ENCODE measurements at places on chromosomes 5 and 9.

GRCh38 chr9:89621676-89622075 is 16.9 kb downstream of the GADD45G start:
- no peak for DNase-seq

- DNase-seq: no peak
Observed at GRCh38 chr9:74748966-74749365, 138.8 kb downstream of the TRPM6 start.

- no peak for DNase-seq
Observed at GRCh38 chr5:63962279-63962678, at the start of gene HTR1A. Gene HTR1A (minus strand): TSS chr5:63962445. CDS start chr5:63961719, 726 bp downstream.

DNA sequence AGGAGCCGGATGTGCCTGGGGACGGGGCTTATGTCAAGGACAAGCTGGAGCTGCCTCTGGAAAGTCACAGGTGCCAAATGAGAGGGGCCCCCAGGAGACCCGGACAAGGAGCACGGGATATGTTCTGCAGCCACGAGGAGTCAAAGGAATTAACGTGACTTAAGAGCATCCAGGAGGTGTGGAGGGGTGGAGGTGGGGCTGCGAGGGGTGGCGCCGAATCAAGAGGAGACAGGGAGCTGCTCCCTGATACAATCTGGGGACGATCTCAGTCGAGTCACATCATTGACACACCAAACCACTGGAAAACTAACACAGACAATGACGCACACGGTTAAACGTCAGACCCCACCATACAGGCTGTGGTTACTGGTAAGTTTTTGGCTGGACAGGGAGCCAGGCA is 10.4 kb downstream of the CCDC127 start:
- DNase-seq: no peak

- DNase-seq: no peak
Observed at GRCh38 chr5:91007780-91008402, 375.2 kb downstream of the ARRDC3 start.

GRCh38 chr5:154076240-154076922 is 37.6 kb downstream of the MFAP3 start:
- no peak for DNase-seq

DNA sequence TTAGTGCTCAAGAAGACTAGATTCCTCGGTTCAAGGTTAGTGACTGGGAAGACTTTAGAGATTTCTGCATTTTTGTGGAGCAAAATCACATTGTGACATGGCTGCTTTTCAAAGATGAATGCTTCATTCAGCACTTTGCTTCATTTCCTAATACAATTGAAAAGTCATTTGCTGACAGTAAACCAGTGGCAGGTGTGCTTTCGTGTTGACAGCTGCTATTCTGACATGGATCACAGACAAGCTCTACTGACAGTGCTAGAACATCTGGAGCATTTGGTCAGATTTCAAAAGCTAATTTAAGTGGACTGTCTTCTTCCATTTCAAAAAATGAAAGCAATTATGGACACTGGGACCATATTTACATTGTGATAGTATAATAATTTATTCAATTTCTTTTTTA is 1060.1 kb downstream of the PTPRD start:
- DNase-seq: no peak

DNA sequence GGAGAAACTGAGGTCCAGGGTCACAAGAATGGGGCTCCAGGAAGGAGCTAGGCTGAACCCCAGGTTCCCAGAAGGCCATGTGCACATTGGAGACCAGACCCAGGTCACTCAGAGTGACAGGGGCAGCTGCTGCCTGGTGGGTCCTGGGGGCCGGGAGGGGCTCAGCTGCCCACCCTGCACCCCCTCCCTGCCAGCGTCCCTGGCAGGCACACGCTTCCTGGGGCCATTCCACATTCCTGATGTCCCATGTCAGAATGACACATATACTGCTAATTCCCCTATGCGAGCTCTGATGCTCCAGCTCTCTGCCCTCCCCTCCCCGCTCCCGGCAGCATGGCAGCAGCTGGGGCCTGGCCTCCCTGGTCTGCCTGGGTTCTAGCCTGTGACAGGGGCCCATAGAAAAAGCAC is 14.0 kb downstream of the FGFR4 start:
- no peak for DNase-seq

DNA sequence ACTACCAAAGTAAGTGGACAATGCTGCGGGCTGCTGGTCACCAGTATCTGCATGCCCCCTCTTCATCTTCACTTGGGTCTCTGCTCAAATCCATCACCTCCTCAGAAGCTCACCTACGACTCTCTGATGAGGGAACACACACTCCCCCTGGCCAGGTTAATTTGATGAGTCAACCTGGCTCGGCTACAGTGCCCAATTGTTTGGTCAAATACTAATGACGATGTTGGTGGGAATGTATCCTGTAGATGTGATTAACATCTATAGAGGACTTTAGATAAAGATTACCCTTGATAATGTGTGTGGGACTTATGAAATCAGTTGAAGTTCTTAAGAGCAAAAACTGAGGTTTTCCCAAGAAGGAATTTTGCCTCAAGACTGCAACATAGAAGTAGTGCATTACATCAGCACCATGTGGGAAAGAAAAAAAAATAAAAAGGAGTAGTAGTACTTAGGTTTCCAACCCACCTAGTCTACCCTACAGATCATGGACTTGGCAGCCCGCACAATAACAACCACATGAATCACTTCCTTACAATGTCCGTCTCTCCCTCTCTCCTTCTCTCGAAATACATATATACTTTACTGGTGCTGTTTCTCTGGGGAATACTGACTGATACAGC is 467.3 kb downstream of the DNAH5 start:
- DNase-seq: no peak

DNA sequence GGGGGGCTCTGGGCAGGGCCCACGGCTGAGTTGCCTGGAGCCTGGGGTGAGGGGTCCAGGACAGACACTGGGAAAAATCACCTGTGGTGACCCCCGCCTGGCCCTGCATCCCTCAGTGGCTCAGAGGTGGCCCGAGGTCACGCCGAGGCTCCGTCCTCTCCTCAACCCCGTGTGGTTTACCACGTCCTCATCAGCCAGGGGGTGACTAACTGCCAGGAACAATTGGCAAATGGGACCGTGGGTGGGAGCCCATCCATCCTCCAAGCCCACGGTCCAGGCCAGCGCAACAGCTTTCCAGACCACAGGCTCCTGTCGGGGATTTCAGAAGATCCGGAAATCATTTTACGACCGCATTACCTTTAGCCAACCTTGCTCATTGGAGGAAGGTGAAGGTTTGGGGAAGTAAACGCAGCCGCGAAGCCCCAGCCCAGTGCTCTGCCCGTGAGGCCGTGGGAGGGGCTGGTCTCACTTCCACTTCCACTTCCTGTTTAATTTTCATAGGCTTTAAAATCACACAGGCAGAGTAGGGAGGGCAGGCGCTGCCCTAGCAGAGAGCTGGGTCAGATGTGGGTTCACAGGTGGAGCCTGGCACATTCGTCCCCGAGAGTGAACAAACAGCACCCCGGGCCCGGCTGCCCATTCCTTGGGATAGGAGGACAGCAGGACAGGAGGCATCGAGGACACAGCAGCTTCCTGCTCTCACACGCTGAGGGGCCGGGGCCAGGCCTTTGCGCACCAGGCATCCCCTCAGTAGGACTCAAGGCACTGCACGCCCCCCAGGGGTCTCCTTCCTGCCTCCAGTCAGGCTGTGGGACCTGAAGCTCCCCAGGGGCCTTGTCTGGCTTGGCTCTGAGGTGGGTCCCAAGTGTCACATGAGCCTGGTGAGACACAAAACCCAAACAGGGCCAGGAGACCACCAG is 19.8 kb upstream of the SLC9A3 start:
- DNase-seq: no peak

- DNase-seq: peak; percentile 77
Observed at GRCh38 chr5:142826741-142827492, 56.7 kb downstream of the ARHGAP26 start.

DNA sequence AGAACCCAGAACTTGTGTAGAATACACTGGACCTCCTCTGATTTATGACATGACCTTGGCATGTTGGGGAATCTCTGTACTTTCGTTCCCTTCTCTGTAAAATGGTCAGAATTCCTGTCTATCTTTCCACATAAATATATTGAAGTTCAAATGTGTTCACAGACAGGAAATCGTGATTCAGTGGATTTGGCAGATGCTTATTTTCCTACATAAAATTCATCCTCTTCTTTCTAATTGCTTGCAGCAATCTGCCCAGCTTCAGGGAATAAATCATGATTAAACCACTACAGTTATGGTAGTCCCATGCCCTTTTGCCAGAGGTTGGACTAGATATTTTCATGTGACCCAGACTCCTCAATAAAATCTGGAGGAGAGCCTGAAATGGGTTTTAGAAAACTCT is 52.1 kb upstream of the ARL15 start:
- peak; percentile 50 for DNase-seq

GRCh38 chr9:87249029-87249428 is 248.6 kb upstream of the DAPK1 start:
- no peak for DNase-seq

DNA sequence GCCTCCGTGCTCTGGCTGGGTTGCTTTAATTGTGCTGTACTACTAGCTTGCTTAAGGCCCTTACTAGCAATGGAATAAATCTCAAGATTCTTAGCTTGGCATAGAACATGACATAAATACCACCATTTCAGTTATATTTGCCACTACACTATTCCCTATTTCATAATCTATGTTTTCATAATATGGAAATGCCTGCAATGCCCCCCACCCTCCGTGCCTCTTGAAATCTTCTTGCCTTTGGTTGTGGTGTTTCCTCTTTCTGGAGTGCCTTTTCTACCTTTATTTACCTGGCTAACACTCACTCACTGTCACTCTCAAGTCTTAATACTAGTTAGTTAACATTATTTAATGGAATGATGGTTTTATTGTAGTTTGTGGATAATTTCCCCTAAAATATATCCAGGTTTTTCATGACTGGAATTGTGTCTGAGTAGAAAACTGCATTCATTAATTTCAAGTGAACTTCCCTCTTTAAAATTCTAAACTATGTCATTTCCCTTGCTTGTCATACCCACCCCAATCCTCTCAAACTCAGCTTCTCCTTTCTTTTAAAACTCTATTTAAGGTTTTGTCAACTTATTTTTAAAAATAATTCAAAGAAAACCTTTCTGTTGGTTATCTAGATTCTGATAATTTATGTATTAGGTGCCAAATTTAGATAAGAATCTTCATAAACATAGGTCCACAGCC is 521.7 kb upstream of the DAB2 start:
- DNase-seq: no peak

DNA sequence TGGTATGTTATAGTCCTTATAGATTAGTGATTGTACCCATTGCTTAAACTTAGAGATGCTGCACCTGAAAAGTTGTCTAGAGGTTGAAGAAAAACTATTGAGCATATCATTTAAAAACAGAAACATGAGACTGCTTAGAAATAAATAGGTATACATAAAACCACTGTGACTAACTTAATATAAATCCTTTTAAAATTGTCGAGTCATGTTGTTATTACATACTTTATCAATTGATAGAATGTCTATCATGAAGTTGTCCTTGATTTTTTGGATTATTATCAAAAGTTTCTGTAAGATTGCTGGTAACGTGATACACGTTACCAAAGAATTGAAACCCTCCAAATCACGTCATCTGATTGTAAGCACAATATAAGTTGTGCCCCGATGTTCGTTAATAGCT is 35.3 kb upstream of the VCAN start:
- DNase-seq: no peak

- DNase-seq: no peak
Observed at GRCh38 chr5:150506571-150507473, 1.1 kb upstream of the NDST1 start.

DNA sequence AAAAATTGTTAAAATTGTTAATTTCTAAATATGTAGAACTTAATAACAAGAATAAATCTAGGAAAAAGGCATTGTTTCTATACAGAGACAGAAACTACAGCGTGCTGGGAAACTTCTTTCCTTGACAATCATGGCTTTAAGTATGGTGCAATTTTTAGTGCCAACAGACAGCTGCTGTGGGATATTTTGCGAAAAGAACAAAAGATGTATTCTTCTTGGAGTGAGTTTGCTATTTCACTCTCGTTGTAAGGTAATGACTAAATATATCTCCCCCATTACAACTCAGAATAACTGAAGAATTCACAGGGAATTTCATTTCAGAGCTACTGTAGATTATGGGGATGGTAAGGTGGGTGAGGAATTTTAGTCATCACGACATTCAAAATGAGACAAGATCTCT is 2055.0 kb upstream of the ACO1 start:
- DNase-seq: no peak

DNA sequence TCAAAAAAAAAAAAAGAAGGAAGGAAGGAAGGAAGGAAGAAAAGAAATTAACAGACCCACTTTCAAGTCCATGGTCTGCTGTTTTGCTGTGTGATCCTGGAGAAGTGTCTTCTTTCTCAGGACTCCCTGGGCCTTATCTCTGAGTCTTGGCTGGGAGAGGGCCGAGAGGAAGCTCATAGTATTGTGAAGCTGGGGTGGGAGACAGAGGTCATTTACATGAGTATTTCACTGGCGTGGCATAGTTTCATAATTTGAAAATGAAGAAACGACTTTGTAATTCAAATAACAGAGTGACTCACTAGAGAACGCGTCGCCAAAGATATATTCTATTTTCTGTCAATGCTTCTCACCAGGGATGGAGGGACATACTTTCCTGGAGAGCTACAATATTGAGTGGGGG is 2.4 kb upstream of the C9orf50 start:
- no peak for DNase-seq

DNA sequence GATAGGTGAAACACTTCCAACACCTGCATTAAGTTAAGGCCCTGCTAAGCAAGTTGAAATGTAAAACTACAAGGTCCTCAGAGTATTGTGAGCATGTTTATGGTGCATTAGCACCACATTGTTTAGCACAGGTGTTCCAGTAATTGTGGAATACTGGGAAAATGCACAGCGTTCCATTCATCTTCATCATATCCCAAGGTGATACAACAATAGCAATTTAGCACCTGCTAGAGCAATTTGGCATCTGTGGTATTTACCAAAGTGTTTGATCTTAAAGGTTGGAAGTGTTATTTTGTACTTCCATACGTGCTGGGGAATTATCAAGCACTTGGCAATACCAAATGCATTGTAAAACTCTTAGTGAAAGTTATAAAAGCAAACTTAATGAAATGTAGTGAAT is 266.8 kb downstream of the CYLC2 start:
- DNase-seq: no peak

- DNase-seq: no peak
Observed at GRCh38 chr9:136584401-136584932, 38.6 kb upstream of the NOTCH1 start.

- DNase-seq: peak; percentile 30
Observed at GRCh38 chr9:113184539-113184938, 33.7 kb downstream of the SLC31A2 start.

- no peak for DNase-seq
Observed at GRCh38 chr5:133083901-133084300, 32.1 kb downstream of the HSPA4 start.

GRCh38 chr5:135537271-135537670 is 1.5 kb upstream of the NEUROG1 start:
- DNase-seq: no peak

Measured in foreskin fibroblast (primary cell).